ENCODE measurements at places on chromosomes 4 and X. TPM values are rescaled to one million over a fixed set of nuclear protein-coding genes. Genes with fewer than 3 reads are reported as not detected.

Gene BCORL1
- total RNA-seq, result 1.3 TPM

Gene SYN1
- total RNA-seq, result 0.17 TPM

Gene ARX
- total RNA-seq, result not detected

Gene AWAT2
- not detected for total RNA-seq

Gene PNPLA4
- total RNA-seq, result 12.8 TPM

Gene EVC2
- total RNA-seq, result 15.9 TPM

Gene ITM2A
- 0.17 TPM for total RNA-seq

- no peak overlapping the region for H3K4me3 ChIP-seq
- no peaks in the 10 kb centered on the region for H3K36me3 ChIP-seq
- H3K27ac ChIP-seq, result no peak overlapping the region
- H3K27me3 ChIP-seq, result no peaks in the 10 kb centered on the region
- H3K4me1 ChIP-seq, result no peaks in the 10 kb centered on the region
- DNase-seq, result no peak
Observed at GRCh38 chrX:71659959-71660358, 7.4 kb upstream of the LOC101059915 start.

DNA sequence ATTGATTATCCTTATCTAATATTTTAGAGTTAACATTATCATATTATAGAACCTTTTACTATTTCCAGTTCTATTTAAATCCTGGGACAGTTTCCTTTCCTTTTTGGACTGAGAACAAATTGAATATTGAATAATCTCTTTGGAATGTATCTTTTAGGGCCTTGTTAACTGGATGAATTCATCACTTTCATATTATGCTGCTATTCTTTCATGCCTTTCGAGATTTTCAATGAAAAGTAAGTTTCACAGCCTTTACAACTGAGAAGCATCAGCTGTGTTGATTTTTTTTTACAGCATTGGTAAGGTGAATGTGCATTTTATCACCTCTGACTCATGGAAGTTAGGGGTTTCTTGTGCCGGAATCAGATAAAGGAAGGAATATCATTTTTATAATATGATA is 39.6 kb downstream of the PDLIM5 start:
- no peak overlapping the region for H3K4me3 ChIP-seq
- peaks cover 8% of the 10 kb centered on the region for H3K4me1 ChIP-seq
- no peaks in the 10 kb centered on the region for H3K27me3 ChIP-seq
- H3K27ac ChIP-seq, result no peak overlapping the region
- DNase-seq, result peak; percentile 48

- no peak for DNase-seq
- H3K27me3 ChIP-seq, result no peaks in the 10 kb centered on the region
- no peaks in the 10 kb centered on the region for H3K36me3 ChIP-seq
- no peaks in the 10 kb centered on the region for H3K4me1 ChIP-seq
- H3K27ac ChIP-seq, result no peak overlapping the region
Observed at GRCh38 chrX:126847143-126847542, 27.6 kb downstream of the PRR32 start.

DNA sequence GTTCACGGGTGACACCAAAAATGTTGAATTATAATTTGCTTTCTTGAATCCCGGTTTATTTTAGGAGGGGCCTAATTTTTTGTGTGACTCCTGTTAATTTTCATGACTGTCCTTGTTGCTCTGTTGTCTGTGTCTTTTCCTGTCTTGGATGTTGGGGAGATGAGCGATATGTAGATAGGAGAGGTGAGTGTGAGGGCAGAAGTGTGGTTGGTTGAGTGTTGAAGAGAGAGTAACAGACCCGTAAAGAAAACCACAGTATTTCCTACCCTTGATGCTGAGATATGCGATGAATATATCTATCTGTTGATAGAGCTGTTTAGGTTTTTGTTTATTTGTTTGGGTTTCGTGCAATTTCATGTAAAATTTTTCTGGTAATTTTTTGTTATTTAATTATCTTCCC is 70.5 kb downstream of the CPE start:
- H3K36me3 ChIP-seq, result no peaks in the 10 kb centered on the region
- no peaks in the 10 kb centered on the region for H3K27me3 ChIP-seq
- no peaks in the 10 kb centered on the region for H3K4me1 ChIP-seq
- H3K4me3 ChIP-seq, result no peak overlapping the region

DNA sequence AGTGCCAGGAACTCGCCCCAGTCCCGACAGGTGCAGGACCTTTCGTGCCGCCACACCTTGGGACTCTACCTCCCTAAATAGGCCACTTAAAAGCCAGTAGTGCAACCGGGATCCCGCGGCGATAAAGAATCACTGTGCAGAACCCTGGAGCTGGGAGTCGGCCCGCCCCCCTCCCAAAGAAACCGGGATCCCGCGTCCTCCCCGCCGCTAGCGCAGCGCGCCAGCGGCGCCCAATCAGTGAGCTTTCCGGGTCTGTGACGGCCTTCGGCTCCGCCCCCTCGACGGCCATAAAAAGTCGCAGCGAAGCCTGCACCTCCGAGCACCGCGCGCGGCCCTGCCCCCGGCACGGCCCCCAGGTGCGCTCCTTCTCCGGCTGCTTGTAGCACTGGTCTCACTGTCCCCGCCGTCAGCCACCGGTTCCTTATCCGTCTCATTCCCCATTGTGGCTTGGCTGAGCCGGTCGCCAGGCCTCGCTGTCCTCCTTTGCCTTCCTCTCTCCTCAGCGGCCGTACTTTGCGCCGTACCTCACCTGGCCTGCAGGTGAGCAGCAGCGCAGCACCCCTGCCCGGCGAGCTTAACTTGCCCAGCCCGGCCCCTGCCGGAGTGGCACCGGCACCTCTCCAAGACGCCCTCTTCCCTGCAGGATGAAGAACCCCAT is at the start of gene LRAT:
LRAT (plus strand) TSS at position 318 of the 658 bp plus-strand sequence; CDS start at position 645, 327 bp downstream.
- no peaks in the 10 kb centered on the region for H3K4me1 ChIP-seq
- no peaks in the 10 kb centered on the region for H3K36me3 ChIP-seq
- DNase-seq, result no peak
- peaks cover 26% of the 10 kb centered on the region for H3K27me3 ChIP-seq
- peak within 1 kb of the TSS; percentile 36 for H3K4me3 ChIP-seq

GRCh38 chr4:2341911-2342652 is 76.4 kb downstream of the ZFYVE28 start:
- no peak overlapping the region for H3K27ac ChIP-seq
- no peak for DNase-seq
- H3K4me1 ChIP-seq, result no peaks in the 10 kb centered on the region

- no peaks in the 10 kb centered on the region for H3K27me3 ChIP-seq
- H3K27ac ChIP-seq, result no peak overlapping the region
- DNase-seq, result peak; percentile 34
- no peak overlapping the region for H3K4me3 ChIP-seq
- no peaks in the 10 kb centered on the region for H3K36me3 ChIP-seq
Observed at GRCh38 chr4:108861334-108861733, 98.5 kb upstream of the ETNPPL start.

DNA sequence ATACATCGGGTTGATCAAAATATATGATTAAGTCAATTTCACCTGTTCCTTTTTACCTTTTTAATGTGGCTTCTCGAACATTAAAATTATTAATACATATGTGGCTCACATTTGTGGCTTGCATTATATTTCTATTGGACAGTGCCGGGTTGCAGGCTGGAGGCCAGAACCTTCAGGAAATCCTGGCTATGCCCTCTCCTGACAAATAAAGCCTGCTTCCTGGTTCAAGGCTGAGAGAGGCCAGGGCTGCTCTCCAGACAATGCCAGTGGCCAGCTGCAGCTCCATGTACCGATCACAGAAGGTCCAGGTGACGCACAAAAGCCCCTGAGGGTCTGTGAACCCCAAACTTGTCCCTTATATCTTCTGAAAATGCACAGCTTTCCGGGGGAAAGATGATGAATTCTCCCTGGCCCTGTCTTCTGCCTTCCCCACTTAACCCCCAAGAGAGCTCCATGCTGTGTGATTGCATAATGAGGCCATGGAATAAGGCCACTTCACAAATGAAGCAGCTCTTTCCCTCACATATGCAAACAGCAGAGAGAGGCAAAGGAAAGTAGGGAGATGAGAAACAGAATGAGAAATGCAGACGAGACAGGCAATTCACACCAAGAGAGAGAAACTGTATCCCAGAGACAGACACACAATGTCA is 241.2 kb downstream of the BCOR start:
- no peak for DNase-seq
- H3K36me3 ChIP-seq, result no peaks in the 10 kb centered on the region
- no peaks in the 10 kb centered on the region for H3K27me3 ChIP-seq
- no peak overlapping the region for H3K27ac ChIP-seq

GRCh38 chr4:54779036-54779435 is 121.3 kb downstream of the KIT start:
- H3K4me1 ChIP-seq, result peaks cover 6% of the 10 kb centered on the region
- no peak overlapping the region for H3K4me3 ChIP-seq
- H3K27ac ChIP-seq, result no peak overlapping the region

GRCh38 chr4:113772319-113772718 is 10.8 kb upstream of the CAMK2D start:
- H3K36me3 ChIP-seq, result no peaks in the 10 kb centered on the region
- DNase-seq, result no peak
- H3K4me1 ChIP-seq, result no peaks in the 10 kb centered on the region
- H3K27ac ChIP-seq, result no peak overlapping the region
- H3K27me3 ChIP-seq, result no peaks in the 10 kb centered on the region
- no peak overlapping the region for H3K4me3 ChIP-seq

GRCh38 chr4:97121493-97121892 is 1021.8 kb downstream of the STPG2 start:
- H3K36me3 ChIP-seq, result no peaks in the 10 kb centered on the region
- H3K27ac ChIP-seq, result no peak overlapping the region
- H3K27me3 ChIP-seq, result no peaks in the 10 kb centered on the region
- no peaks in the 10 kb centered on the region for H3K4me1 ChIP-seq
- no peak for DNase-seq

DNA sequence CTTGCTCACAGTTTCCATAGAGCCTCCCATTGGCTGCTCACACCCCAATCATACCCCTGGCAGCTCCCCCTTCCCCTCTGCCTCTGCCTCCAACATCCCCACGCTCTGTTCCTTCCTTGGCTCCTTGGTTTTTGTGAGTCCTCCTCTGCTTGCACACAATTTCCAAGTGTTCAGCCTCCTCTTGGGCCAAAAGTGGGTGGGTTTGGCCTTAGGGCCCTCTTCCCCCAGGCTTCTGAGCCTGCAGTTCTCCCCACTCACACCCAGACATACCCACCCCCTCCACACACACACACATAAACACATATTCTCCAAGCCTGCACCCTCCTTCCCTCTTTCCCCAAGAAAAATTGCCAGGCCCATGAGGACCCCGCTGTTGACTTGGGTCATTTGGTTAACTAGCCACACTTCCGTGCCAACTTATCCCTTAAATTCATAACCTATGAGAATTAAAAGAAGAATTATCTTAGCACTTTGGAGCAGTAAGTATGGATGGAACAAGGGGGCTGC is 4.5 kb downstream of the APLN start:
- H3K27ac ChIP-seq, result no peak overlapping the region
- H3K36me3 ChIP-seq, result no peaks in the 10 kb centered on the region
- no peak overlapping the region for H3K4me3 ChIP-seq
- no peak for DNase-seq

GRCh38 chr4:26065833-26066232 is 151.8 kb downstream of the SMIM20 start:
- H3K27ac ChIP-seq, result no peak overlapping the region
- no peaks in the 10 kb centered on the region for H3K27me3 ChIP-seq
- no peaks in the 10 kb centered on the region for H3K36me3 ChIP-seq
- no peak overlapping the region for H3K4me3 ChIP-seq
- DNase-seq, result no peak

DNA sequence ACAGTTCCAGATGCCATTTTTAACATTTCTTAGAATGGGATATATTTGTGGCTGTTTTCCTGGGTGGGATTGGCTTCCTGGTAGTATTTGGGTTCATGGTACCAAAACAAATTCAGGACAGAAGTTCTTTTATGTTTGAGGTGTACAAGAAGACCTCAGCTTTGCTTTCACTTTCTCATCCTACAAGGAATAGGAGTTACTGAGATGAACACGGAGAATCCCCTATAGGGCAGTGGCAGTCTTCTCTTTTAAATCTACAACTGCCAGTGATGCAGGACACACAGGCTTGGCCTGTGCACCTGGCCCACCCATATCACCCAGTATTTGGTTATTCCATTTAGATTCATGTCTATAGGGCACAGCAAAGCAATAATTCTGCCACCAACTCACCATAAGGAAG is 35.2 kb downstream of the SLC10A7 start:
- H3K4me3 ChIP-seq, result no peak overlapping the region
- no peaks in the 10 kb centered on the region for H3K4me1 ChIP-seq
- H3K27ac ChIP-seq, result no peak overlapping the region
- H3K36me3 ChIP-seq, result no peaks in the 10 kb centered on the region

DNA sequence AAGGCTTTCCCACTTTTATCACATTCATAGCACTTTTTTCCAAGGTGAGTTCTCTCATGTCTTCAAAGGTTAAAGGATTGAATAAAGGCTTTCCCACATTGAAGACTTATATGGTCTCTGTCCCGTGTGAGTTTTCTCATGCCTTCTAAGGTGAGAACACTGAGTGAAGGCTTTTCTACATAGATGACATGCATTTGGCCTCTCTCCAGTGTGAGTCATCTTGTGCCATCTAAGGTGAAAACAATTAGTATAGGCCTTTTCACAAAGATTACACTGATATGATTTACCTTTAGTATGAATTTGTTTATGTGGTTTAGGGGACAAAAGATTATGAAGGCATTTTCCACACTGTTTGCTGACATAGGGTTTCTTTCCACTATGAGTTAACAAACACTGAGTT is 21.2 kb downstream of the USP17L30 start:
- no peaks in the 10 kb centered on the region for H3K36me3 ChIP-seq
- no peaks in the 10 kb centered on the region for H3K4me1 ChIP-seq
- H3K4me3 ChIP-seq, result no peak overlapping the region
- H3K27me3 ChIP-seq, result no peaks in the 10 kb centered on the region

- no peak overlapping the region for H3K27ac ChIP-seq
- no peaks in the 10 kb centered on the region for H3K27me3 ChIP-seq
- H3K4me1 ChIP-seq, result peaks cover 3% of the 10 kb centered on the region
- no peak overlapping the region for H3K4me3 ChIP-seq
Observed at GRCh38 chrX:69104756-69105434, 60.4 kb downstream of the PJA1 start.

GRCh38 chr4:140903522-140904475 is 147.6 kb upstream of the TBC1D9 start:
- no peaks in the 10 kb centered on the region for H3K27me3 ChIP-seq
- no peak overlapping the region for H3K27ac ChIP-seq
- H3K4me1 ChIP-seq, result no peaks in the 10 kb centered on the region
- no peaks in the 10 kb centered on the region for H3K36me3 ChIP-seq
- no peak overlapping the region for H3K4me3 ChIP-seq

DNA sequence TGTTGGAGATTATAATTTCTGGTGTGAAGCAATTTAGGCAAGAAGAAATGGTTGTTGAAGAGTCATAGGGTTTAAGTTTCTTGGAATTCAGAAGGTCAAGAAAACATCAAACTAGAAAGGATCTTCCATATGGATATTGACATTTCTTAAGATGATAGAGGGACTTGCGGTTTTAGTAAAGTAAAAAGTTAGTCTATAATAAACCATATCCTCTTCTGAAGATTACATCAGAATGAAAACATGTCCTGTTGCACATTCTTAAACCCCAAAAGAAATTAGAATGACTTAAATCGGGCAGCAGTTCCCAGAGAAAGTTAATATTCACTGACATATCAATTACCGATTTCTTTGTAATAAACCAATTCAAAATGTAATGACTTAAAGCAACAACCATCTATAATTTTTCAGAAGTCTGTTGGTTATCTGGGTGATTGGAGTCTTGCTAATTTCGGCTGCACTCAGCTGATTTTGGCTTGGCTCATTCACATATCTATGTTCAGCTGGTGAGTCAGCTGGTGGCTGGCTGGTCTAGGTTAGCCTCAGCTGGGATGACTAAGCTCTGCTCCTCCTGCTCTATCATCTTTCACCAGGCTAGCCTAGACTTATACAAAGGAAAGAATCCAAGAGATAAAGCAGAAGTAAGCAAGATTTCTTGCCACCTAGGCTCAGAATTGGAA is 24.4 kb upstream of the DYNLT3 start:
- peaks cover 5% of the 10 kb centered on the region for H3K4me1 ChIP-seq
- no peaks in the 10 kb centered on the region for H3K27me3 ChIP-seq
- H3K4me3 ChIP-seq, result no peak overlapping the region
- H3K36me3 ChIP-seq, result no peaks in the 10 kb centered on the region
- DNase-seq, result peak; percentile 95
